Cardiac muscle cell (in vitro differentiated cells and primary cell): ENCODE measurements at places on chromosomes 3 and 15. TPM values are rescaled to one million over a fixed set of nuclear protein-coding genes. Genes with fewer than 3 reads are reported as not detected.

Gene MYLK
- polyA plus RNA-seq = 5.8 TPM in 2 replicates

GRCh38 chr3:88057630-88058305 lies 1.0 kb downstream of the CGGBP1 start:
- peak; percentile 8 for DNase-seq

- peak; percentile 13 for DNase-seq
These were observed 19.8 kb upstream of the ACAD9 start for GRCh38 chr3:128859630-128860029.

DNA sequence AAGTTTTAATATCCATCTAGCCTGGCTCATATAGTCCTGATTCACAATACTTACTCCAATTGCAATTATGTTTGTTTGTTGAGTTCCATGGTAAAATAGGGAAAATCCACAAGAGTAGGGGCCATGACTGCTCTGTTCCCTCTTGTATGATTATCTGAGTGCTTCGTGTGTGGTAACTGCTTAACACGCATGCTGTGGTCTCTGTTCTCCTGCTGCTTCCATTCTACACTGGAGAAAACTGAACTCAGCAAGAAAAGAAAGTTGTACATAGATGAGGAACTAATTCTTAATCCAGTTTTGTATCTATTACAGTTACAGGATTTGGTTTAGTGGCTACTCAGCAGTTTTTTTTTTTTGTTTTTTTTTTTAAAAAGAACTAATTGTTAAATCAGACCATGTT lies 223.0 kb upstream of the SATB1 start:
- no peak for DNase-seq

DNA sequence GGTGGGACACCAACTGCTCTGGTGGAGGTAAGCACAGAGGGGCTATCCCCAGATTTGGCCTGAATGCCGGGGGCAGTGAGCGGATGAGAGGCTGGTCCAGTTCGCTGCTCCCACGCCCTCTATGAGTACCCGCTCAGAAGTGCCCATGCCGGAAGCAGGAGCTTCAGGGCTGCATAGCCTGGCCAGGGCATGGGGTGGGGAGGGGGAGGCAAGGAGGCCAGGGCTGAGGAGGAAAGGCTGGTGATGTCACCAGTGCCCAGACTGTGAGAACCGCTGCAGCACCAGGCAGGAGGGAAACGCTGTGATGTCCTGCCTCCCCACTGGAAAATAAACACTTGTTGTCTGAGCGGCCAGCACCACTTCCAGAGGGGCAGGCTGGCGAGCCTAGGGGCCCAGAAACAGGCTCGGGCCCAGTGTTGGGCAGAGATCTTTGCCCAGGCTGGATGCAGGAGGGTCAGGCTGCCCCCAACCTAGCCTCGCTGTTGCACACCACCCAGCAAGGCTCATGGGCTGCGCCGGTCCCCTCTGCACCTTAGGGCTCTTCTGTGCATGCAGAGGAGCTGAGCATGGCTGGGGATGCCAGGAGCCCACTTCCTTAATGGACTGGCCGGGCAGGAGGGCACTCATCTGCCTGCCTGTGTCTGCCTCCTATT lies 10.9 kb upstream of the DLL4 start:
- DNase-seq = no peak

DNA sequence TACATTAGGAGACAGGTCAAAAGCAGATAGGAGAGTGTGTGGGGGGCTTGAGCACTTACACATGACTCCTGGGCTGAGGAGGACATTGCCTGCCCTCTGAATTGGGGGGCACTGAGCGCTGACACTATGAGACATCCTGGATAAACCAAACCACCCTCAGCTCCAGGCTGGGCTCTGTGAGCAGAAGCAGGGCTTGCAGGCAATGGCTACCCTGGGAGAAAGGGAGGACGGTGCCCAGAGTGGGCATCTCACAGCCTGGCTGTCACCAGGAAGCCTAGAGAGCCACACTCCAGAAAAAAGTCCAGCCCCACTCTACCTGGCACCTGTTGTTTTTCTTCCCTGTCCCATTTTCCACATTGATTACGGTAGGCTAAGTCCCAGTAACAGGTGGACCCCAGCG lies 8.2 kb upstream of the KLF13 start:
- DNase-seq = no peak

- no peak for DNase-seq
These were observed 92.8 kb downstream of the CCNL1 start for GRCh38 chr3:157067114-157067513.

DNA sequence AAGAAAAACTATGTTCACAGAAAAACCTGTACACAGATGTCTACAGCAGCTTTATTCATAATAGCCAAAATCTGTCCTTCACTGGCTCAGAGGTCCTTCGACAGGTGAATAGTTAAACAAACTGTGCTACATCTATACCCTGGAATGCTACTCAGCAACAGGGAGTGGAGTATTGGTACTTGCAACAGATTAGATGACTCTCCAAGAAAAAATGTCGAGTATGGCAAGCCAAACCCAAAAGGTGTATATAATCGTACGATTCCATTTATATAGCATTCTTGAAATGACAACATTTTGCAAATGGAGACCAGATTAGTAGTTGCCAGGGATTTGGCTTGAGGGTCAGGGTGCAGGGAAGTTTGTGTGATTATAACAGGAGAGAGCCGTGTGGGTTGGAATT lies 22.4 kb upstream of the RGMA start:
- DNase-seq = no peak

DNA sequence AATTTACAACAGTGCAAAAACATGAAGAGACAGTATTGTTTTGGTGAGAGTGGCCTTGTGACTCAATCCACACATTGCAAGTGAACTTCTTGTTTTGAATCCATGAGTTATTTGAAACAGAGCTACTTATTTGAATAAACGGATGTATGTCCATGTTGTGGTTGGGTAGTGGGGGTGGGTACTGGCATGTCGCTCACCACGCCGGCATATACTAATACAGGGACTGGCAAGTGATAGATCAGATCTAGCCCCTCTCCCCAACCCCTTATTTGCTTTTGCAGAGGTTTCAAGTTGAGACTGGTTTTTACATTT lies 83.8 kb downstream of the EDEM1 start:
- DNase-seq = no peak

GRCh38 chr15:56765251-56765650 lies 31.9 kb upstream of the ZNF280D start:
- DNase-seq = peak; percentile 90
